ENCODE measurements at places on chromosomes 11 and 22. TPM values are rescaled to one million over a fixed set of nuclear protein-coding genes. Genes with fewer than 3 reads are reported as not detected.

GRCh38 chr22:35882211-35883030 lies 146.2 kb downstream of the RBFOX2 start:
- no peak for DNase-seq

DNA sequence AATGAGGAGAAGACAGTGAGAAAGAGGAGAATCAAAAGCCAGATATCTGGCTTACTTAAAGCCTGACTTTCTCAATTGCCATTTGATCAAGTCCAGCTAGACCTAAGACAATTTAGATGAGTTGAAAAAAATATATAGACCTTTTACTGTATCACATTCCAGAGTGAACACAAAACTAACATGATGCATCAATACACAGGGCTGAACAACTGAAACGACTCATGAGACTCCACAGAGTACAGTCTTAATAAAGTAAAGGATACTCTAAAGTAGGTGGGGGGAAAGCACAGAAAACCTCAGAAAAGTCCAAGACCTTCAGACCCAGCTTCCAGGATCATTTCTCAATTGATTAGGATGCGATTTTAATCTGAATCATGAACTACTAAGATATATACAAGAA lies 95.3 kb upstream of the OR9G4 start:
- DNase-seq, result no peak

DNA sequence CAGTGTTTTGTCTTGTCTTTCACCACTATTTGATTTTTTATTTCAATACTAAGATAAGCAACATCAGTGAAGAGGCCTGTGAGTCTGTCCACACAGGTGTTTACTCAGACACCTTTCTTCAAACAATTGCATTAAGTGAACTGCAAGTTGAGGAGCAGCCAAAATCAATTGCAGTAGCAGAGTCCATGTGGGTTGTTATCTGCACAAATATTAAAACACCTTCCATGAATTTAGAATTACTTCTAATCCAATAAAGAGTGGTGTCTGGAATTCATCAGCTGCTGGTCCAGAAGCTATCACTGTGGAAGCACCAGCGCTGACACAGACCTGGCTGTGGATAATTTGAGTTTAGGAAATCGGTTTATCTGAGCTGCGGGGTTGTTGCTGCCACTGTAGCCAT lies 83.5 kb upstream of the FAT3 start:
- no peak for DNase-seq

GRCh38 chr22:50641696-50642607 lies 14.0 kb upstream of the ARSA start:
- no peak for DNase-seq

VWCE gene
- 19.6 TPM for total RNA-seq

DNA sequence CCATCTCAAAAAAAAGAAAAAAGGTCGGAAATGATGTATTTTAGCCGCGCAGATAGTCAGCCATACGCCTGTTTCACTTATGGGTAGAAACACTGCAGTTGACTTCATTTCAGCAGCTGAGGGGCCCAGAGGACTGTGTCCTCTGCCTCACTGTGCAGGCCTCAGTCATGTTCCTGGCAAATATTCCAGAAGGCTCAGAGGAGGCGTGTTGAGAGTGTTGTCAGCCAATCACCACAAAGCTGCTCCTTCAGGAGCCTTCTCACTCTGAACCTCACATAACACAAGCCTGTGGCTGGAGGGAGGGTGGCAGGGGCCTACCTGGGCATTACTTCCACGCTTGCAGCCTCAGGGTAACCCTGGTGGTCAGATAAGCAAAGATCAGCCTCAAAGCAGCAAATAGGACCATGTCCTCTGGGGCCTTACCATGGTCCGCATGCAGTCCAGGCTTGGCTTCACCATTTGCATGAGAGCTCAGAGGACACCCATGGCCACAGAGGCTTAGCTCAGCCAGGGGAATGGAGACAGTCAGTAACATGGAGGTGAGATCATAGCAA lies 17.3 kb upstream of the TREH start:
- DNase-seq, result no peak

- DNase-seq, result no peak
Observed at GRCh38 chr11:115819014-115819413, 314.8 kb upstream of the CADM1 start.

SCUBE1 gene
- total RNA-seq, result not detected

All from activated naive CD4-positive, alpha-beta T cell treated with anti-CD3 and anti-CD28 coated beads, Interleukin-2, amount 50 U/mL, for 72 hours (primary cell).